ENCODE measurements at places on chromosomes 6 and 20.

- no peak for DNase-seq
Observed at GRCh38 chr6:108653949-108654348, 93.2 kb downstream of the FOXO3 start.

DNA sequence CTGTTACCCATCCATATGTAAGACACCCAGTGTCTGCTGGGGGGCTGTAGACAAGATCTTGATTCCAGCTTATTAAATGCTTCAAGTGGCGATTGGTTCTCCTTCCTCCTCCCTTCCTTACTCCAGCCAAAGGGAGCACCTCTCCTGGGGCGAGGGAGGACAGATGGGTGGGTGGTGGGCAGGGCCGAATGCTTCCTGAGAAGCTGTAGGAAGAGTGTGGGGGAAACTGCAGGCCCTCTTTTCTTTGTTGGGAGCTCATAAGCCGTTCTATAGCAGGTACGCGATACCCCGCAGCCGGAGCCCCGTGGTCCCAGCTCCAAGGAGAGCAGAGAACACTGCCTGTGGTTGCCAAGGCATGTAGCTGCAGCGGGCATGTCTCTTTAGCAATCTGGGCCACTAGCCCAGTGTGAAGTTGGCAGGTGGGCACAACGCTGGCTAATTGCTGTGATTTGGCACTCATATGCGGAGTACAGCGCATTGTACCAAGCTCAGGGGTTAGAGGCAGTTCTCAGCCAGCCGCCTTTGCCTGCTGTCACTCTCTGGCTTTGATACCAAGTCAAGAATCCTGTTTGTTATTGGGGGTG is 14.7 kb upstream of the KCNG1 start:
- DNase-seq: no peak

GRCh38 chr6:89977808-89978748 is 83.8 kb downstream of the GJA10 start:
- peak; percentile 56 for DNase-seq

DNA sequence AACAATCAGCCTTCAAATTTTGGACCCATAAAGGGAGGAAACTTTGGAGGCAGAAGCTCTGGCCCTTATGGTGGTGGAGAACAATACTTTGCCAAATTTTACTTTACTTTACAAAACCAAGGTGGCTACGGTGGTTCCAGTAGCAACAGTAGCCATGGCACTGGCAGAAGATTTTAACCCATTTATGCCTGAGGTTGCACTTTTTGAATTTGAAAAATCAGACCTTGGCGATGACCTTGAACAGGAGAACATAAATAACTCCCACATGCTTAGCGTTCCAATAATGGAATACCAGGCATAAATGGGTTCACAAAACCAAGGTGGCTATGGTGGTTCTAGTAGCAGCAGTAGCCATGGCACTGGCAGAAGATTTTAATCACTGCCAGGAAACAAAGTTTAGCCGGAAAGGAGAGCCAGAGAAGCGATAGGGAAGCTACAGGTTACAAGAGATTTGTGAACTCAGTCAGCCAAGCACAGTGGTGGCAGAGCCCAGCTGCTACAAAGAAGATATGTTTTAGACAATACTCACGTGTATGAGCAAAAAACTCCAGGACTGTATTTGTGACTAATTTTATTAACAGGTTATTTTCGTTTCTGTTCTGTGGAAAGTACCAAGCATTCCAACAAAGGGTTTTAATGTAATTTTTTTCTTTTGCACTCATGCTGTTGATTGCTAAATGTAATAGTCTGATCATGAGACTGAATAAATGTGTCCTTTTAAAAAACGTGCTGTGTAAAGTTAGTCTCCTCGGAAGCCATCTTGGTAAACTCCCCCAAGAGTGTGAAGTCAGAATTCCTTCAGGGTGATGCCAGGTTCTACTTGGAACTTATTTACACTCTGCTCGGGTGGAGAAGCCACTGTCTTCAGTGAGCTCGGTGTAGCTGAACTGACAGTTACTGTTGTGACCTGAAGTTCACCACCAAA is 6.7 kb downstream of the SFT2D1 start:
- no peak for DNase-seq

DNA sequence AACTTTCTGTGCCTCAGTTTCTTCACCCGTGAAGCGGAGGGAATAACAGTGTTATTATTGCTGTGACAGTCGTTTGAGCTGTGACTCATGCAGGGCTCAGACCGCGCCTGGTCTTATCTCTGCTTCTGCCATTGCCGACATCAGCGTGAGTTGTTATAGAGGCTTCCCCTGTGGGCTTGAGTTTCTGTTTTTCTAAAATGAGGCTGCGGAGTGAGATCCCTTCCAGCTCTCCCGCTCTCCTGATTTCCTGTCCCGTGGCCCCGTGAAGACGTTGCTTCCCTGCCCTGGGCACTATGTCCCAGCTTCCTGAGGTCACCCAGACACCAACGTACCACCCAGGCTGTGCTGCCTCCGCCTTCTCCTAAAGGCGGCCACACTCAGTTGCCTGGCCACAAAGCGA is 278.5 kb downstream of the BMP7 start:
- no peak for DNase-seq

DNA sequence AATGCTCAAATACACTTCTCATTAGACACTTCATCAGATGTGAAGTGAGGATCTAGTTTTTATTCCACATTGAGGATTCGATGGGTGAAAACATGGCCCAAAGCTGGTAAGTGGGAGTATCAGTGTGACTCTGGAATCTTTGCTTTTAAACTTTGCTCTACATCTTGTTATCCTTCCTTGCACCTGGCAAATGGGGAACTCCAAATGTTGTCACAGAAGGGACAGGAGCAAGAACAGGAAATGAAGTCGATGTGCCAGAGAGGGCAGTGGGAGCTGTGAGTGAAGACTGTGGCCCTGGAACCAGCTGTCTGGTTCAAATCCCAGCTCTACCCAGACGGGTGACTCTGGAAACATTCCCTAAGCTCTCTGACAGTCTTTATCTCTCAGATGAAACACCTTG is 86.7 kb upstream of the AGPAT4 start:
- DNase-seq: no peak
